ENCODE measurements at places on chromosomes 7 and 10.

DNA sequence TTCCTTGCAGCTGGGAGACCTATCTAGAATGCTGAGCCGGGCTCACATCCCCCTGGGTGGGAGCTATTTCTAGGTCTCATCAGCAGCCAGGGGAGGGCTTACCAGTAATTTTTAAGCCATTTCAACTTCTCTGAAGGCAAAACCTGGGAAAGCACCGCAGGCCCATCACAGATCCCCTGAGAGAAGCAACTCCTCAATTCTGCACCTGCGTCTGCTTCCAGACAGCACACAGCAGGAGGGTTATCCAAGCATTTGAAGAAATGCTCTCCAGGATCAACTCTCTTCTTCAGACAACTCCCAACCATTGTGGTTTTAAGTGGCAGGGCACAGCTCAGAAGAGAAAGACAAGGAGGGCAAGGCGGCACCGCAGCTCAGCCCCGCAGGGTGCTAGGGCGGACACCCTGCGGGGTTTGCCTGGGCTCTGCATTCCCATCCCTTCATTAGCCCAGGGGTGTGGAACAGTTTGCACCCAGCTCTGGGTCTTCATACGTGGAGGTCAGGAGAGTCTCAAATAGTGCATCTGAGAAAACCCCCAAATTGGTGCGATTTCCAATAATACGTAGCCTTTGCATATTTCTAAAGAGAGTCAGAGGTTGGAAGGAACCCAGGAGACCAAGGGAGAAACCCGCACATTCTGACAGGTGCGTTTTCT is 618.7 kb downstream of the DNAJB6 start:
- no peak for DNase-seq
- peaks cover 3% of the 10 kb centered on the region for H3K4me1 ChIP-seq
- H3K4me3 ChIP-seq = no peak overlapping the region

- H3K4me1 ChIP-seq = no peaks in the 10 kb centered on the region
- DNase-seq = no peak
- no peak overlapping the region for H3K4me3 ChIP-seq
Observed at GRCh38 chr10:6027929-6028328, 34.2 kb downstream of the IL2RA start.

GRCh38 chr7:92753614-92754013 is 82.8 kb downstream of the CDK6 start:
- H3K4me3 ChIP-seq = peak overlapping the region; percentile 58
- DNase-seq = no peak
- H3K27ac ChIP-seq = peak overlapping the region; percentile 90
- no peaks in the 10 kb centered on the region for H3K36me3 ChIP-seq

DNA sequence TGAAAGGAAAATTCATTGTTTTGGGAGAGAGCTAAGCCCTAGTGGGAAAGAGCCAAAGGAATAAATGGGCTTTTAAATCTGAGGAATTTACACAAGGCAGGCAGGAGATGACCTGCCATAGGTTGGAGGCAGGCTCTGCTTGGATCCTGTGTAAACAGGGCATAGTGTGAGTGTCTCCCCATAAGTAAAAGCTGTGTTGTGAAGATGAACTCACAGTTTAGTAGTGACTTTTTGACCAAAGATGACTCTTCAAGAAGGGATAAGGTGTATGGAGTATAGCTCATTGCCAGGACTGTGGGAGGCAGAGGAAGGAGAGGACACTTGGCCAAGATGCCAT is 63.2 kb downstream of the KAT6B start:
- no peak overlapping the region for H3K27ac ChIP-seq
- H3K36me3 ChIP-seq = no peaks in the 10 kb centered on the region
- H3K27me3 ChIP-seq = no peaks in the 10 kb centered on the region
- H3K4me3 ChIP-seq = no peak overlapping the region

DNA sequence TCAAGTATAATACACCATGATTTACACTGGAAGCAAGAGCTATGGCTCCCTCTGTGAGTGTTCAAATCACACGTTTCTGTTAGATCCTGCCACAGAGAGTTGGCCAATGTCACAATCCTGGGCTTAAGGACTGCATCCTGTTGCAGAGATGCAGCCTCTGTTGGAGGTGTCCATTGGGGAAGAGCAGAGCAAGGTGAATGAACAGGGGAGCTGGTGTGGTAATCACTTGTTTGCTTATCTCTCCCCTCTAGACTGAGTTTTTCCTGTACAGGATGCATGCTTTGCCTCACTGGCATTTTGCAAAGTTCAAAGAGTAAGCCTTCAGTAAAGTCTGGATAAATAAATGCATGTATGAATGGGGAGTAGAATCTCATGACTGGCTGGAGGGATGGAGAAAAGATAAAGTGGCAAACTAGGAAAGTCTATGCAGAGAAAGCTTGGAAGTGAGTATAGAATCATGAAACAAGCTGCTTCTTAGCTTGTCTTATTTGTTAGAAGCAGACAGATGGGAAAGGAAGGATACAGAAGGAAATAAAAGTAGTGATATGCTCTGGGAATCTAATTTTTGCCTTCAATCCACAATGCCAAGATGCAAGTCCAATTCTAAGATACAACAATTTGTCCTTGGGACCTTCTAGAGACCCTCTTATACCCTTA is 605.9 kb downstream of the KCNMA1 start:
- no peaks in the 10 kb centered on the region for H3K36me3 ChIP-seq
- H3K4me1 ChIP-seq = peaks cover 6% of the 10 kb centered on the region
- DNase-seq = no peak
- H3K27me3 ChIP-seq = peaks cover 2% of the 10 kb centered on the region
- no peak overlapping the region for H3K4me3 ChIP-seq

GRCh38 chr10:79353000-79353406 is 5.7 kb downstream of the PPIF start:
- peaks cover 18% of the 10 kb centered on the region for H3K36me3 ChIP-seq
- peaks cover 2% of the 10 kb centered on the region for H3K4me1 ChIP-seq
- no peak for DNase-seq

- no peak overlapping the region for H3K4me3 ChIP-seq
- H3K4me1 ChIP-seq = peaks cover 20% of the 10 kb centered on the region
- no peak for DNase-seq
- H3K27ac ChIP-seq = no peak overlapping the region
- H3K36me3 ChIP-seq = no peaks in the 10 kb centered on the region
Observed at GRCh38 chr7:111029141-111029572, 61.8 kb upstream of the LRRN3 start.

DNA sequence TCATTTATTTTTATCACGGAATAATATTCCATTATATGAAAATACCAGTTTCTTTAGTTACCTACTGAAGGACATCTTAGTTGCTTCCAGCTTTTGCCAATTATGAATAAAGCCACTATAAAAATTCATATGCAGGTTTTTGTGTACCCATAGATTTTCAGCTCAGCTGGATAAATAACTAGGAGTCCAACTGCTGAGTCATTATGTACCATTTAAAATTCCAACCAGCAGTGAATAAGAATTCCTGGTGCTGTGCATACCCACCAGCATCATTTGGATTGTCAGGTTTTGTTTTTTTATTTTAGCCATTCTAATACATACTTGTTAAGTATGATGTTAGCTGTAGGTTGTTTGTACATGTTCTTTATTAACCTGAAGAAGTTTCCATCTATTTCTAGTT is 14.5 kb downstream of the FAM24B start:
- H3K4me1 ChIP-seq = peaks cover 4% of the 10 kb centered on the region
- H3K36me3 ChIP-seq = peaks cover 20% of the 10 kb centered on the region
- DNase-seq = no peak

DNA sequence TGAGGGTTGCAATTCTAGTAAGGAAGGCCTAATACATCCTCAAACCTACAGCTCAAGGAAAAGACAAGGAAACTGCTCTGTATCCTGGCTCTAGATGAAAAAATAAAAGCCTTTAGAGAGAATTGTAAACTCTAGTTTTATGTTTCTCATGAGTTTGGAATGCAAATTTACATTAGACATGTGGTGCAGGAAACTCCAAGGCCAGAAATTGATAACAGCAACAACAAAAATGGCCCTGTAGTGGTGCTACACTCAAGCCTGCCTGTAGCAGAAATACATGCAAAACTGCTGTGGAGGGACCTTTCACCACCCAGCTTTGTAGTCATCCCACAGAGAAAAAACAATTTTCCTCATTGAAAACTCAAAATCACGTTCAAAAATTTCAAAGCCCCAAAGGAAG is 546.7 kb upstream of the LRRN3 start:
- H3K27ac ChIP-seq = no peak overlapping the region
- H3K36me3 ChIP-seq = no peaks in the 10 kb centered on the region
- no peak overlapping the region for H3K4me3 ChIP-seq
- no peaks in the 10 kb centered on the region for H3K4me1 ChIP-seq
- no peak for DNase-seq
- no peaks in the 10 kb centered on the region for H3K27me3 ChIP-seq

DNA sequence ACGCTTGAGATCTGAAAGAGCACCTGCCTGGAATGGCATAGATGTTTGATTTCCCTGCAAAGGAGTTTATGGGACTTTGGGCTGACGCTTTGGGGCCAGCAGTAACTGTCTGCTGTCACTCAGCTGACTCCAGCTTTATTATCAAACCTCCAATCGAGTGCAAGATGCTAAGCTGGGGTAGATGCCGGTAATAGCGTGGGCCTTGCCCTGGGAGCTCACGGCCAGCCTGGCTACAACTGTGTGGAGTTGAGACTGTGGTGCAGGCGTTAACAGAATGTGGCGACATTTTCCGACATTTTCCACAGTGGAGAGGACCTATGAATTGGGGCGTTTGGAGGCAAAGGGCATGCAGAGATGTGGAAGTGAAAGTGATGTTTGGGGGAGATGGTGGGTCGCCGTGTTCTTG is 1.3 kb downstream of the CHST12 start:
- no peaks in the 10 kb centered on the region for H3K36me3 ChIP-seq
- H3K4me3 ChIP-seq = peak overlapping the region; percentile 86
- peaks cover 6% of the 10 kb centered on the region for H3K27me3 ChIP-seq
- peaks cover 33% of the 10 kb centered on the region for H3K4me1 ChIP-seq

- no peak overlapping the region for H3K4me3 ChIP-seq
- no peak for DNase-seq
- no peaks in the 10 kb centered on the region for H3K27me3 ChIP-seq
Observed at GRCh38 chr10:60203993-60204618, 185.6 kb downstream of the ANK3 start.

DNA sequence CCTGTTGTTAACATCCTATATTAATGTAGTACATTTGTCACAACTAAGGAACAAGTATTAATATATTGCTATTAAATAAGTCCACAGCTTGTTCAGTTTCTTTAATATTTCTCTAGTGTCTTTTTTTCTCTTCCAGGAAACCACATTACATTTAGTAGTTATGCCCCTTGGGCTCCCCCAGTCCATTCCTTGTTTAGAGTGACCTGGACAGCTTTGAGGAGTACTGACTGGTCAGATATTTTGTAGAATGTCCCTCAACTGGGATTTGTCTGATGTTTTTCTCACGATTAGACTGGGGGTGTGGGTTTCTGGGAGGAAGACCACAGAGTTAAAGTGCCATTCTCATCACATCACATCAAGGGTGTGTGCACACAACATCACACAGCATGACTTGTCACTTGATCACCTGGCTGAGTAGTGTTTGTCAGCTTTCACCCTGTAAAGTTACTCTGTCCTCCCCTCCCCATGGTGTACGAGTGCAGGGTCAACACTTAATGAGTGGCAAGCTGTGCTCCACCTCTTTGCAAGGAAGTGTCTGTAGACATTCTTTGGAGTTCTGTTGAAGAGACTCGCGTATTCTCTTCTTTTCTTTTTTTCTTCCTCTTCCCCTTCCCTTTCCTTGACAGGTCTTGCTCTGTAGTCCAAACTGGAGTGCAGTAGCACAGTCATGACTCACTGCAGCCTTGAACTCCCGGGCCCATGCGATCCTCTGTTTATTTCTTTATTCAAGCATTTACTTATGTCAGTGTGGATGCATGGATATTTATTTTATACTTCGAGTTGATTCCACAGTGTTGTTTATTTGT is 10.2 kb downstream of the LMTK2 start:
- H3K4me3 ChIP-seq = no peak overlapping the region
- H3K27me3 ChIP-seq = no peaks in the 10 kb centered on the region
- H3K36me3 ChIP-seq = no peaks in the 10 kb centered on the region
- H3K4me1 ChIP-seq = peaks cover 6% of the 10 kb centered on the region
- DNase-seq = no peak

GRCh38 chr10:91741356-91741755 is 56.9 kb upstream of the TNKS2 start:
- H3K27me3 ChIP-seq = peaks cover 1% of the 10 kb centered on the region
- no peak overlapping the region for H3K4me3 ChIP-seq
- H3K36me3 ChIP-seq = peaks cover 11% of the 10 kb centered on the region

GRCh38 chr10:101014966-101015581 is 15.5 kb downstream of the LZTS2 start:
- peaks cover 16% of the 10 kb centered on the region for H3K27me3 ChIP-seq
- peaks cover 18% of the 10 kb centered on the region for H3K4me1 ChIP-seq
- H3K36me3 ChIP-seq = no peaks in the 10 kb centered on the region
- DNase-seq = no peak

- H3K27me3 ChIP-seq = peaks cover 4% of the 10 kb centered on the region
- no peaks in the 10 kb centered on the region for H3K36me3 ChIP-seq
- DNase-seq = no peak
- H3K27ac ChIP-seq = no peak overlapping the region
Observed at GRCh38 chr10:100520811-100521210, 1.1 kb upstream of the SEC31B start.

GRCh38 chr10:35635576-35635975 is 6.5 kb downstream of the FZD8 start:
- H3K36me3 ChIP-seq = no peaks in the 10 kb centered on the region
- H3K4me1 ChIP-seq = peaks cover 4% of the 10 kb centered on the region
- no peak overlapping the region for H3K27ac ChIP-seq
- peak; percentile 46 for DNase-seq
- H3K4me3 ChIP-seq = no peak overlapping the region

- H3K36me3 ChIP-seq = no peaks in the 10 kb centered on the region
- peak; percentile 69 for DNase-seq
- H3K4me1 ChIP-seq = peaks cover 5% of the 10 kb centered on the region
- H3K27ac ChIP-seq = no peak overlapping the region
- H3K4me3 ChIP-seq = no peak overlapping the region
Observed at GRCh38 chr10:22550732-22551131, 163.6 kb downstream of the PIP4K2A start.

- DNase-seq = no peak
- no peak overlapping the region for H3K4me3 ChIP-seq
- H3K36me3 ChIP-seq = no peaks in the 10 kb centered on the region
- no peak overlapping the region for H3K27ac ChIP-seq
- peaks cover 15% of the 10 kb centered on the region for H3K27me3 ChIP-seq
Observed at GRCh38 chr7:30935569-30935877, 23.9 kb downstream of the AQP1 start.

GRCh38 chr7:36395171-36395894 is 5.7 kb downstream of the ANLN start:
- DNase-seq = no peak
- peaks cover 23% of the 10 kb centered on the region for H3K4me1 ChIP-seq
- H3K36me3 ChIP-seq = no peaks in the 10 kb centered on the region
- no peak overlapping the region for H3K27ac ChIP-seq
- peaks cover under 1% of the 10 kb centered on the region for H3K27me3 ChIP-seq

DNA sequence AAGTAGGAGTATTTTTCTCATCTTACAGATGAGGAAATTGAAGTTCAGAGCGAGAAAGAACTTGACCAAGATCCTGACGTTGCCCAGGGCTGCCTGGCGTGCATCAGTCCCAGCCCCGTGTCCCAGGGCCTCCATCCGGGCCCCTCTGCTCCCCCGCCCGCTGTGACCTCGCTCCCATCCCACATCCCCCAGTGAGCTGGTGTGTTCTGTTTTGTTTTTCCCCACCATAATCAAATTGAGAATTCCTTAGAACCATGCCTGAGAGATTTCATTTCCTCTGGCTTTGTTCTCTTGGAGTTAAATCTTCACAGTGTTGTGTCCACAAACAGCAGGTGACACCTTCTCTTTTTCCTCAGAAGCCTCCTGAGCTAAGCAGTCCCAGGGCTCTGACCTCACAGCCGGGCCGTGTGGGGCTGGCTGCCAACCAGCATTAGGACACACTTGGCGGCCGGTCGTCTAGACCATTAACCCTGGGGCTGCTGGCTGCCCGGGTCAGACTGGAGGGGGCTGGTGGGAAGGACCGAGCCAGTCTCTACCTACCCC is 44.3 kb downstream of the PFKP start:
- no peak overlapping the region for H3K27ac ChIP-seq
- no peaks in the 10 kb centered on the region for H3K36me3 ChIP-seq
- peaks cover 3% of the 10 kb centered on the region for H3K27me3 ChIP-seq
- no peaks in the 10 kb centered on the region for H3K4me1 ChIP-seq
- no peak overlapping the region for H3K4me3 ChIP-seq
